Muscle of leg (tissue), 16 donors: ENCODE measurements at places on chromosomes 6 and 20. TPM values are rescaled to one million over a fixed set of nuclear protein-coding genes. Genes with fewer than 3 reads are reported as not detected.

GRCh38 chr6:160766989-160767646 is 65.1 kb downstream of the PLG start:
- no peaks in the 10 kb centered on the region for H3K36me3 ChIP-seq
- H3K4me3 ChIP-seq: peak overlapping the region; percentile 38
- peak; percentile 70 for DNase-seq
- H3K4me1 ChIP-seq: peaks cover 5% of the 10 kb centered on the region
- peaks cover 6% of the 10 kb centered on the region for H3K27me3 ChIP-seq
- no peak overlapping the region for H3K27ac ChIP-seq

The CAGE1 gene
- 0.04 TPM for total RNA-seq

DNA sequence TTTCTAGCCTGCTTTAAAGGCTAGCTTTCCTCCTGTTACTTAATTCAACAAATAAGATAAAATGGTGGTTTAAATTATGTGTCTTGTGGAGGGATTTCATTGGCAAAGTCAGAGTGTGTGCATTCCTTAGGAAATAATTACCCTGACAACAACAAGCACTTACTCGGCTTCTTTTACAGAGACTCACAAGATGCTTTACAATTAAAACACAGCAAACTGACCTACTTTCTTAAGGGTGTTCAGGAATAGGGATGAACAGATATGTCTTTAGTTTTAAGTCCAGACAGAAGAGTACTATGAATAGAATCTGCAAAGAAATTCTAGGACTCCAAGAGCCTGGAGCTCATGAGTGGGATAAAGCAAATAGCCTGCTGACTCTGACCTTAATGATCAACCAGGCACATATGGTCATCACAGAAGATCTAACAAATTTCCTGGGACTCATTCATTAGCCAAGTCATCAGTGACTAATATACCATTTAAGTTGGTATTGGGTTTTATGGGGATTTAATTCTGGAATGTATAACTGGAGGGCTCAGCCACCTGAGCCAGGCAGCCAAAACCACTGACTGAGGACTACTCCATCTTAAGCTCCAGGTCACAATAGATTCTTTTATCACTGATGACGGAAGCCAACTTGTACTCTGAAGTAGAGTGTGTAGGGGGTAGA is 161.8 kb upstream of the RIMS1 start:
- no peak overlapping the region for H3K27ac ChIP-seq
- H3K4me3 ChIP-seq: no peak overlapping the region
- H3K27me3 ChIP-seq: no peaks in the 10 kb centered on the region
- no peak for DNase-seq
- H3K36me3 ChIP-seq: no peaks in the 10 kb centered on the region

The B3GAT2 gene
- 0.53 TPM for total RNA-seq

The SCGN gene
- total RNA-seq: not detected
